ENCODE measurements at places on chromosomes 6 and 20. TPM values are rescaled to one million over a fixed set of nuclear protein-coding genes. Genes with fewer than 3 reads are reported as not detected.

GRCh38 chr6:43667245-43668150 lies 20.1 kb downstream of the MRPS18A start:
- peak; percentile 94 for DNase-seq

DNA sequence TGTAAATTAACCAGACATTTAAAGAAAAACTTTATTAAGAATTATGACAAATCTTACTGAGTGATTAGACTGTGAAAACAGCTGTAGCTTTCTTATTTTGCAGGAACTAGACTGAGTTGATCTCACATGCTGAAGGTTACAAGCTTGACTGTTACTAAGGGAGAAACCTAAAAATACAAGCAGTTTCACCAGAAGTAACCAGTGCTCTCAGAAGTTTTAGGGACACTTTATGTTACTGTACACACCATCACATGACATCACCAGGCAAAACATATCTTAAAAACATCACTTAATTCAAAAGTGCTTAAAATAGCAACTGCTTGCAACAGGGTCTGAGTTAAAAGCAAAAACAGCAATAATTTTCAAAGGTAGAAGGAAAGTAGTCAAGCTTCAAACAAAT lies 5.4 kb downstream of the FBXO30 start:
- no peak for DNase-seq

DNA sequence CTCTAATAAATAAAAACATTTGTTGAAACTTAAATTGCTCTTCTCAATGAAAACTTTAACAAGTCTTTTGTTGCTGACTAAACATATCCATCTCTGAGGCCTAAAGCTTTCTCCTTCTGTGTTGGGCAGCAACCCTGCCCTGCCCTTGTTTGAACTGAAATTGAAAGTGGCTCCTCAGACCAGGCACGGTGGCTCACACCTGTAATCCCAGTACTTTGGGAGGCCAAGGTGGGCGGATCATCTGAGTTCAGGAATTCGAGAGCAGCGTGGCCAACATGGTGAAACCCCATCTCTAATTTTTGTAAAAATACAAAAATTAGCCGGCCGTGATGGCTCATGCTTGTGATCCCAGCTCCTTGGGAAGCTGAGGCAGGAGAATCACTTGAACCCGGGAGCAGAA lies 29.2 kb upstream of the GNRH2 start:
- DNase-seq: no peak

The SIRPD gene
- not detected for total RNA-seq

Data from osteocyte (in vitro differentiated cells).